ENCODE measurements at places on chromosomes 11 and 22.
A peak's percentile ranks its signal among the peaks of the same experiment; 100 is the strongest.

- H3K4me3 ChIP-seq, result no peak overlapping the region
- peaks cover 12% of the 10 kb centered on the region for H3K27me3 ChIP-seq
- H3K4me1 ChIP-seq, result peaks cover 6% of the 10 kb centered on the region
- H3K36me3 ChIP-seq, result no peaks in the 10 kb centered on the region
- DNase-seq, result peak; percentile 37
These were observed 46.4 kb upstream of the SHANK2 start for GRCh38 chr11:71298761-71299181.

DNA sequence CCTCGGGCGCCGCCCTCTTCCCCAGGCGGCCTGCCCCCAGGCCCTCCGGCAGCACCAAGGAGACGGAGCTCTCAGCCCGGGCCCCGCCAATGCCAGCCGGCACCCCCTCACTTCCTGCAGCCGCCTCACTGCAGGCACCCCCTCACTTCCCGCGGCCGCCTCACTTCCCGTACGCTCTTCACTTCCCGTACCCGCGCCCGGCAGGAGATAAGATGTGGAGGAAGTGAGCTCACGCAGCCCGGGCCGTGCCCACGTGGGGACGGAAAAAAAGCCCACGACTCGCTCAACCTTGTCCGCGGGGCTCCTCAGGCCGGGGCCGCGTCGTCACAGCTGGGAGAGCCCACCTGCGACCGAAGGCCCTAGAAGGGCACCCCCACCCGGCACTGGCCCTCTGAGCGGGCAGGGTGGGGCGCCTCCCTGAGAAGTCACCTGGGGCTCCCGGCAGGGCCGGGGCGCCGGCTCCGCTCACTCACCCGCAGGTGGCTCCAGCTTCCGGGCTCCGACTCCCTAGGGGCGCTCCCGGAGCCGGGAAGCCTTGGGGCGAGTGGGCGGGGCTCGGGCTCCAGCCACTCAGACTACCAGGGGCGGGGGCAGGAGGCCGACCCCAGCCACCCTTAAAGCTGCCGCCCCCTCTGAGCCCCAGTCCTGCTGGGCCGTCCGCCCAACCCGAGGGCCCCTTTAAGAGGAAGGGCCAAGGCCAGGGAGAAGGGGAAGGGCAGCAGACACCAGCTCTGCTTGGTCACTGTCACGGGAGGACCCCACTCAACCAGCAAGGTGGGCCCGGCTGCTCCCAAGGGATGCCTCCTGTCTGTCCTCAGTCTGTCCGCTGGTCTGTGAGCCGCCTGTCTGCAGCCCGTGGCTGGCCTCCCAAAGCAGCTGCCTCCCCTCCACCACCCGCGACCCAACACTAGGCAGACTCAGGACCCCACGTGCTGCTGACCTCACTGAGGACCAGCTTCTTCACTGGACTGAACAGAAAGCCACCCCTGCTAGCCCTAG is 31.4 kb downstream of the PISD start:
- H3K36me3 ChIP-seq, result no peaks in the 10 kb centered on the region
- peak; percentile 43 for DNase-seq
- peaks cover 16% of the 10 kb centered on the region for H3K4me1 ChIP-seq
- peak overlapping the region; percentile 81 for H3K27ac ChIP-seq
- H3K4me3 ChIP-seq, result peak overlapping the region; percentile 85

GRCh38 chr11:84215672-84216071 is 929.5 kb upstream of the CCDC90B start:
- no peak overlapping the region for H3K27ac ChIP-seq
- DNase-seq, result no peak
- H3K36me3 ChIP-seq, result no peaks in the 10 kb centered on the region
- H3K4me1 ChIP-seq, result peaks cover 24% of the 10 kb centered on the region

GRCh38 chr11:28964811-28965210 is 856.6 kb downstream of the METTL15 start:
- H3K4me1 ChIP-seq, result no peaks in the 10 kb centered on the region
- no peaks in the 10 kb centered on the region for H3K27me3 ChIP-seq
- H3K4me3 ChIP-seq, result no peak overlapping the region
- DNase-seq, result no peak
- H3K27ac ChIP-seq, result no peak overlapping the region
- no peaks in the 10 kb centered on the region for H3K36me3 ChIP-seq

DNA sequence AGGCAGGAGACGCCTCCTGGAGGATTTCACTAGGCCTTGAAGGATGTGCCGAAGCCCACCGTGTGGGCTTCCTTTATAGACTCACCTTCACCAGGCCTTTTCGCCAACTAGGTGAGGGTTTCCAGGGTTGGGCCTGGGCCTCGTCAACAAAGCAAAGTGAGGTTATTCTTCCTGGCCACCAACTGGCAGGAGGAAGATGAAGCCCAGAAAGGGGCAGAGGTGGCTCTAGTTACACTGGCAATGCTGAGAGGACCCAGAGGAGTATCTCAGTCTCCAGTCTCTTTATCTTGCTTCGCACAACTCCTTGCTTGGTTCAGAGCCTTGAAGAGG is 404 bp upstream of the RELT start:
- DNase-seq, result no peak
- H3K27me3 ChIP-seq, result no peaks in the 10 kb centered on the region
- H3K27ac ChIP-seq, result peak overlapping the region; percentile 69
- H3K4me1 ChIP-seq, result peaks cover 11% of the 10 kb centered on the region
- no peaks in the 10 kb centered on the region for H3K36me3 ChIP-seq

GRCh38 chr11:88181776-88182175 is 6.5 kb upstream of the RAB38 start:
- no peak for DNase-seq
- H3K27ac ChIP-seq, result peak overlapping the region; percentile 75

DNA sequence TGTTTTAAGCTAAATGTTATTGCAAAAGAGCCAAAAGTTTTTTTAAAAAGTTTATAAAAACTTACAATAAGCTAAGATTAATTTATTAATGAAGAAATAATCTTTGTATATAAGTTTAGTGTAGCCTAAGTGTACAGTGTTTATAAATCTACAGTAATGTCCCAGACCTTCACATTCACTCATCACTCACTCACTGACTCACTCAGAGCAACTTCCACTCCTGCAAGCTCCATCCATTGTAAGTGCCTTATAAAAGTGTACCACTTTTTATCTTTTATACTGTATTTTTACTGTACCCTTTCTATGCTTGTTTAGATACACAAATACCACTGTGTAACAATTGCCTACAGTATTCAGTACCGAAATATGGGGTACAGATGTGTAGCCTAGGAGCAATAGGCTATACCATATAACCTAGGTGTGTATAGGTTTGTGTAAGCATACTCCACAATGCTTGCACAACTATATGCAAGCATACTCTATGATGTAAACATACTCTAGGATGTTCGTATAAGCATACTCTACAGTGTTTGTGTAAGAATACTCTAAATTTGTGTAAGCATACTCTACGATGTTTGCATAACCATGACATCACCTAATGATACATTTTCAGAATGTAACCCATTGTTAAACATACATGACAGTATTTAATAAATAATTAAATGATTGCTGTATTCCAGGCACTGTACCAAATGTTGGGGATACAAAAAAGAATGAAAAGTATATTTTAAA is 953.0 kb downstream of the KCNA4 start:
- DNase-seq, result no peak
- H3K27ac ChIP-seq, result no peak overlapping the region
- no peaks in the 10 kb centered on the region for H3K27me3 ChIP-seq

GRCh38 chr11:96168623-96169022 is 174.4 kb downstream of the MAML2 start:
- no peak overlapping the region for H3K4me3 ChIP-seq
- peaks cover 8% of the 10 kb centered on the region for H3K36me3 ChIP-seq
- peaks cover 42% of the 10 kb centered on the region for H3K4me1 ChIP-seq
- peak overlapping the region; percentile 47 for H3K27ac ChIP-seq
- DNase-seq, result no peak

DNA sequence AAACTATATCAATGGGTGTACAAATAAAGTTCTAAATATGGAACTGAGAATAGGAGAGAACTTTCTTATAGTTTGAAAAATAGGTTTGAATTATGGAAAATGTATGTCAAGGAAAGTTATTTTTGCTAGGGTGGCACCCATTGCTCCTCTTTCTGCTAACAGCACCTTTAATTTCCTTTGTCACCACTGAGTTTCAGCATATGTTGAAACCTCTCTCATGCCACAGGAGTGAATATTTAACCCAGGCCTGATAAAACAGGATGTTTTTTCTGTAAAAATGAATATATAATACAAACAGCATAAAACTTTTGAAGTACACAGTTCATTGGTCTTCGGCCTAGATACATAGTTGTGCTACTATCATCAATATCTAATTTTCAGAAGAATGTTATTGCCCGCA is 385.5 kb upstream of the ANO5 start:
- H3K27ac ChIP-seq, result no peak overlapping the region
- no peaks in the 10 kb centered on the region for H3K27me3 ChIP-seq
- DNase-seq, result no peak

- no peak overlapping the region for H3K27ac ChIP-seq
- peaks cover 19% of the 10 kb centered on the region for H3K4me1 ChIP-seq
- no peak overlapping the region for H3K4me3 ChIP-seq
- H3K36me3 ChIP-seq, result peaks cover 41% of the 10 kb centered on the region
- no peak for DNase-seq
These were observed 125.7 kb upstream of the DDI1 start for GRCh38 chr11:103910721-103911120.

GRCh38 chr11:66879583-66879982 is 22.7 kb downstream of the LRFN4 start:
- peaks cover 51% of the 10 kb centered on the region for H3K4me1 ChIP-seq
- no peak overlapping the region for H3K27ac ChIP-seq
- H3K27me3 ChIP-seq, result no peaks in the 10 kb centered on the region
- no peak overlapping the region for H3K4me3 ChIP-seq
- DNase-seq, result no peak

- no peaks in the 10 kb centered on the region for H3K27me3 ChIP-seq
- no peaks in the 10 kb centered on the region for H3K36me3 ChIP-seq
- no peak for DNase-seq
- no peak overlapping the region for H3K4me3 ChIP-seq
- peaks cover 3% of the 10 kb centered on the region for H3K4me1 ChIP-seq
- H3K27ac ChIP-seq, result no peak overlapping the region
These were observed 196.9 kb downstream of the CSNK2A3 start for GRCh38 chr11:11155962-11156815.

GRCh38 chr11:121478226-121478894 is 25.6 kb upstream of the SORL1-AS1 start:
- peaks cover 21% of the 10 kb centered on the region for H3K4me1 ChIP-seq
- DNase-seq, result no peak
- H3K4me3 ChIP-seq, result no peak overlapping the region
- no peak overlapping the region for H3K27ac ChIP-seq
- no peaks in the 10 kb centered on the region for H3K27me3 ChIP-seq

DNA sequence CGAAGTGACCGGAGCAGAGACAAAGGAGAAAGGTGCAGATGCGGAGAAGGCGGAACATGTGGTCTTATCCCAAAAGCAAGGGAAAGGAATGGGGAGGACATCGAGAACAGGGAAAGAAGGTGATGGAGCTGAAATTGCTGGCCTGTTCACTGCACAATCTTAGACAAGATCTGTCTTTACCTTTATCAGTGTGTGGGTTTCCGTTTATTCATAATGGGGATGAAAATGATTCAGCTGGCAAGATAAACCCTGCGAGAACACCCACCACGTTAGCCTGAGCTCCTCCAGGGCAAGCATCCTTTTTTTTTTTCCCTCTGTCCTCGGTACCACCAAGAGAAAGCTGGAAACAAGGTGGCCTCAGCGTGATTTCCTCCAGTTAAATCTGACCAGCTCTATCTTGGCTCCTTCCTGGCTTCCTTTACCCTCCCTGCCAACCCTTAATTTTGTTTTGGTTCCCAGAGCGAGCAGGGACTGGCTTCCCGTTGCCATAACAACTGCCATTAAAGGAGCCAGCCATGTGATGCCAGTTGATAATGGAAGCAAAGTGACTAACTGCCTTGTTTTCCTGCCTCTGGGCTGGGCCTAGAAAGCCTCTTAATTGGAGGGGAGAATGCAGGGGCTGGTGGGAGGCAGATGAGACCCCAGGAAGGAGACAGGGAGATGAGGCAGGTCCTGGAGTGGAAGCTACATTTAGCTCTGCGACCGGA is 4.2 kb downstream of the SGSM1 start:
- DNase-seq, result no peak
- no peak overlapping the region for H3K4me3 ChIP-seq
- peaks cover 4% of the 10 kb centered on the region for H3K36me3 ChIP-seq
- H3K27ac ChIP-seq, result no peak overlapping the region
- peaks cover 25% of the 10 kb centered on the region for H3K27me3 ChIP-seq
- peaks cover 6% of the 10 kb centered on the region for H3K4me1 ChIP-seq

DNA sequence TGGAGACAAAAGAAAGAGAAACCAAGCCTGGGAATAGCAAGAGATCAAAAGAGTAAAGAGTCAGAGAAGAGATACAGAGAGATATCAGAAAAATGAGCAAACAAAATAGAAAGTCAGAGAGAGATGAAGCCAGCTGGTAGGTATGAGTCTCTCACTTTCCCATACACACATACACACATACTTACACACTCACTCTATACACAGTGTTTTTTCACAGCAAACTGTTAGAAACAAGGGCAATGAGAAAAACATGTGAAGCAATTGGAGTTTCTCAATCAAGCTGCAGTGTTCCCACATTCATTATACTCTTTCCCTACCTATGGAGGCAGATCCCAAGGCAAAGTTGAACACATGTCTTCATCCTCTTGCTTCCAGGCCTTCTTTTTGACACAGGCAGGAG is 2.6 kb upstream of the NLRP10 start:
- no peaks in the 10 kb centered on the region for H3K36me3 ChIP-seq
- no peak for DNase-seq
- no peaks in the 10 kb centered on the region for H3K27me3 ChIP-seq

- no peak for DNase-seq
- peaks cover 6% of the 10 kb centered on the region for H3K4me1 ChIP-seq
- peaks cover 1% of the 10 kb centered on the region for H3K27me3 ChIP-seq
- no peaks in the 10 kb centered on the region for H3K36me3 ChIP-seq
- no peak overlapping the region for H3K4me3 ChIP-seq
These were observed 776.0 kb upstream of the ARHGAP42 start for GRCh38 chr11:99911116-99911515.

GRCh38 chr22:23496445-23496833 is 83.7 kb downstream of the IGLL1 start:
- no peaks in the 10 kb centered on the region for H3K36me3 ChIP-seq
- no peaks in the 10 kb centered on the region for H3K27me3 ChIP-seq
- peaks cover 31% of the 10 kb centered on the region for H3K4me1 ChIP-seq
- H3K27ac ChIP-seq, result peak overlapping the region; percentile 34
- peak; percentile 9 for DNase-seq

- H3K4me1 ChIP-seq, result peaks cover 46% of the 10 kb centered on the region
- peak within 1 kb of the TSS; percentile 96 for H3K4me3 ChIP-seq
- peak within 1 kb of the TSS; percentile 99 for H3K27ac ChIP-seq
- H3K27me3 ChIP-seq, result no peaks in the 10 kb centered on the region
- DNase-seq, result no peak
- peaks cover 14% of the 10 kb centered on the region for H3K36me3 ChIP-seq
These were observed at the start of gene AASDHPPT for GRCh38 chr11:106077609-106078455. TSS of gene AASDHPPT (plus strand) at chr11:106077662. CDS start at chr11:106077711, 49 bp downstream.
